ENCODE measurements at places on chromosomes 2 and 18.

GRCh38 chr2:160310118-160310828 lies 110.2 kb upstream of the ITGB6 start:
- peaks cover 71% of the 10 kb centered on the region for H3K4me1 ChIP-seq
- peak overlapping the region; percentile 98 for H3K27ac ChIP-seq
- DNase-seq: no peak
- no peak overlapping the region for H3K4me3 ChIP-seq
- peaks cover 46% of the 10 kb centered on the region for H3K36me3 ChIP-seq

GRCh38 chr2:149145314-149146295 lies 107.1 kb downstream of the LYPD6B start:
- no peak overlapping the region for H3K27ac ChIP-seq
- H3K4me1 ChIP-seq: no peaks in the 10 kb centered on the region
- H3K4me3 ChIP-seq: no peak overlapping the region
- H3K36me3 ChIP-seq: no peaks in the 10 kb centered on the region
- peak; percentile 14 for DNase-seq
- no peaks in the 10 kb centered on the region for H3K27me3 ChIP-seq

DNA sequence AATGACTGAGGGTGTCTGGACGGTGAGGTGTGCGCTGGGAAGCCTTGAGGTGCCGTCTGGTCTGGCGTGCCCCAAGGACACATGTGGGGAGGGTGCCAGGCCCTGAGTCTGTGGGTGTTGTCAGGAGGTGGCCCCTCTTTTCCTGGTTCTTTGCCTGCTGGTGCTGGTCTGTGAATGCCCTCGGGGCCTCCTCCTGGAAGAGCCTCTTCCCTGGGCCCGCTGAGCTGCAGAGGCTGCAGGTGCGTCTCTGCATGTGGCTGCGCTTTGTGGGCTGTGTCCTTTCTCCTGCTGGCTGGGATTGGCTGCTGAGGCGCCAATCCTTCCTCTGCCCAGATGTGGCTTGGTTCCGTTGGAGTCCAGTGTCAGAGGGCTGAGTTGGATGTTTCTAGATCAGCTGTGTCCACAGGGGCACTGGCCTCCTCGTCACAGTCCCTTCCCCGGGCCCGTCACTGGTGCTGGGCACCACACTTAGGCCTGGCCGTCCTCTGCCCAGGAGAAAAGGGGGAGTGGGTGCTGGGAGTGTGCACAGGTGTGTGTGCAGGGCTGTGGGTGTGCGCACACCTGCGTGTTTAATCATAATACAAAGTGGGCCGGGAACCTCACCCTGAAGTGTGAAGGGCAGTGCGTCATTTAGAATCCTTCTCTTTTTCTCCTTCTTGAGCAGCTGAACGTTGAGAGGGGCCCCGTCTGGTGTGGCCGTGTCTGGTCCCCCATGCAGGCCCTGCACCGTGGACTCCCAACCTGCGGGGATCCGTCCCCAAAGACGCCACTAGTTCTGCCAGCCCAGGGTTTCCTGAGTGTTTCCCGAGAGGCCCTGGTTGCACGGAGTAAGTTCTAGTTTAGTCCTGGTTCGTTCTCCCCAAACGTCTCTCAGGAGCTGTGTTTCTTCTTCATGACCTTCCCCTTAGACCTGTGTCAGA lies 35.5 kb downstream of the RTP5 start:
- no peaks in the 10 kb centered on the region for H3K36me3 ChIP-seq
- DNase-seq: no peak
- no peak overlapping the region for H3K27ac ChIP-seq
- no peaks in the 10 kb centered on the region for H3K4me1 ChIP-seq

GRCh38 chr2:100752628-100753333 lies 67.2 kb upstream of the NPAS2 start:
- H3K4me1 ChIP-seq: peaks cover 75% of the 10 kb centered on the region
- peak; percentile 89 for DNase-seq
- peak overlapping the region; percentile 20 for H3K4me3 ChIP-seq
- H3K36me3 ChIP-seq: no peaks in the 10 kb centered on the region
- H3K27ac ChIP-seq: peak overlapping the region; percentile 81

DNA sequence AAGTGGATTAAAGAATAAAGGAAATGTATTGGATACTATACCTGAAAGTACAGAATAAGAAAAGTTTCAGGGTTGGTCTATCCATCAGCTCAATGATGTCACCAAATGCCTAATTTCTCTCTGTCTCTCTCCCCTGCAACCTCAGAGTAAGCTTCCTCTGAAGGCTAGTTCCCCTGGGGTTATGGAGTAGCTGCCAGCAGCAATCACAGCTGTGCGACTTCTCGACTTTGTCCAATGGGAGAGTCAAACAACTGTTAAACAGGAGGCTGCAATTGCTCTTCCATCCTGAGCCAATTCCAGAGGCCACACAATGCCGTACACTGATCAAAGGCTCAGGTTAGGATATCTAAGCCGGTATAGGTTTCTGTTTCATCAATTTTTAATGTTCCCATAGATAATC lies 95.3 kb upstream of the FANCL start:
- no peak overlapping the region for H3K4me3 ChIP-seq
- no peaks in the 10 kb centered on the region for H3K36me3 ChIP-seq
- H3K4me1 ChIP-seq: no peaks in the 10 kb centered on the region
- DNase-seq: no peak
- peaks cover 6% of the 10 kb centered on the region for H3K27me3 ChIP-seq

DNA sequence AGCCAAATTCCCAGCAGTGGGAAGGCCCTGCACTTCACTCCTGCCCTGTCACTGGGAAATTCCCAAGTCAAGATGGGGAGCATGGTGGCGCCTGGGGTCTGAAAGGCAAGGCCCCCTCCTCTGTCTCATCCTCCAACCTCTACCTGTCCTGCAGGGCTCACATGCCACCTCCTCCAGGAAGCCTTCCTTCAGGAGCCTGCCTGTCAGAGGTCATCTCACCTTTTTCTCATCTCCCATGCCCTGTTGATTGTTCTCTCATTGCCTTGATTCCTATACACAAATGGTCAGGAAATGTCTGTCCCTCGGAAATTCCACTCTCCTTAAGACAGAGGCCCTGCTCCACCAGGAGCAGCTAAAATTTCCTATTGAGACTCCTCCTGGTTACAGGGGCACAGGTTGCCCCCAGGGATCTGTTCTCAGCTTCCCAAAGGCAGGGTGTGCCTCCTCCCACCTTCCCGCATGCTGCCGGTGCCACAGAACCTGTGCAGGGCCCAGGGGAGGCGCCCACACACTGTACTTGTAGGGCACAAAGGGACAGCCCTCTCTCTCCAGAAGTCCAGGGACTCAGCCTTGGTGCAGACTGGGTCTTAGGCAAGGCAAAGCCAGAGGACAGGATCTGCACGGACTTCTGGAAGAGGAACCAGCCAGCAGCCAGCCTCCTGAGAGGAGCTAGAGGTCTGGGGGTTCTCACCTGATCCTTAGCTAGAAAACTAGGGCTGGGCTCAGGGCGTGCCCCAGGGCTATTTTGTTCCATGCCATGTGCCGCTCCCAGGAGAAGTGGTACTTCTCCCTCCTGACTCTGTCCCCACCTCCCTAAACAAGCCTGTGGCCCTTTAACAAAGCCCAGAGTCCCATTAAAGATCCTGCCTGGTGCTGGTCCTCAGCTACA lies 12.9 kb downstream of the HES6 start:
- no peak overlapping the region for H3K27ac ChIP-seq
- H3K27me3 ChIP-seq: peaks cover 12% of the 10 kb centered on the region
- no peaks in the 10 kb centered on the region for H3K36me3 ChIP-seq
- H3K4me3 ChIP-seq: no peak overlapping the region

DNA sequence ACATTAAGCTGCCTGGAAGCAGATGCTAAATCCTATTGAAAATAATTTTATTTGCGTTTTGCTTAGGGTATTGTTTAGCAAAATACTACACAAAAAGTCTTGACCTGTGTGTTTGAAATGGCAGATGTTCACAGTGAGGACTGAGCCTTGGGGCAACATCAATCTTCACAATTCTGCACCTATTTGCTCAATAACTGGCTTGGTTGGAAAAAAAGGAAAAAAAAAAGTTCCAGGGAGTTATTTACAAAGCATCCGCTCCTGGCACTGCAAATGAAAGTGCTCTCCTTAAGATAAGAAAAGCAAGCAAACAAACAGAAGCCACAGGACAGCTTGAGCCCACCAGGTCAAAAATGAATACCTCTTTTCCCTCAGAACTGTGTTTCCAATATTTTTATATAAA lies 77.7 kb downstream of the MAP2 start:
- DNase-seq: no peak
- H3K27ac ChIP-seq: no peak overlapping the region
- no peak overlapping the region for H3K4me3 ChIP-seq
- H3K27me3 ChIP-seq: no peaks in the 10 kb centered on the region

DNA sequence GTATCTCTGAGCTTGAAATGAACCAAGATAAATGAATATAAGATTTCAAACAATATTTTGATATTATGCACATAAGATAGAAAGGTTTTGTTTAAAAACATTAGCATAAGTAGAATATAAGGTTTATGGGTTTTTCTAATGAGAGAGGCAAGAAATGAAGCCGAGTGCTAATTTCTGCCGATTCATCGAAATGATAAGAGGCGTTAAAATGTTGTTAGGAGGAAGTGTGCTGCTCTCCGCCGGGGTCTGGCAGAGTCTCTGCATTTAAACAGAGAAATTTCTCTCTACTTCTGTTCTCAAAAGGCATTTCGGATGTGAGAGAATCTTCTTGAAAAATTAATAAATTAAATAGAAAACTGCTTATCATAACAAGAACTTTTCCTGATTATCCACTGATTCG lies 83.6 kb downstream of the MRPS9 start:
- H3K36me3 ChIP-seq: no peaks in the 10 kb centered on the region
- peaks cover 28% of the 10 kb centered on the region for H3K27me3 ChIP-seq
- no peak overlapping the region for H3K4me3 ChIP-seq

DNA sequence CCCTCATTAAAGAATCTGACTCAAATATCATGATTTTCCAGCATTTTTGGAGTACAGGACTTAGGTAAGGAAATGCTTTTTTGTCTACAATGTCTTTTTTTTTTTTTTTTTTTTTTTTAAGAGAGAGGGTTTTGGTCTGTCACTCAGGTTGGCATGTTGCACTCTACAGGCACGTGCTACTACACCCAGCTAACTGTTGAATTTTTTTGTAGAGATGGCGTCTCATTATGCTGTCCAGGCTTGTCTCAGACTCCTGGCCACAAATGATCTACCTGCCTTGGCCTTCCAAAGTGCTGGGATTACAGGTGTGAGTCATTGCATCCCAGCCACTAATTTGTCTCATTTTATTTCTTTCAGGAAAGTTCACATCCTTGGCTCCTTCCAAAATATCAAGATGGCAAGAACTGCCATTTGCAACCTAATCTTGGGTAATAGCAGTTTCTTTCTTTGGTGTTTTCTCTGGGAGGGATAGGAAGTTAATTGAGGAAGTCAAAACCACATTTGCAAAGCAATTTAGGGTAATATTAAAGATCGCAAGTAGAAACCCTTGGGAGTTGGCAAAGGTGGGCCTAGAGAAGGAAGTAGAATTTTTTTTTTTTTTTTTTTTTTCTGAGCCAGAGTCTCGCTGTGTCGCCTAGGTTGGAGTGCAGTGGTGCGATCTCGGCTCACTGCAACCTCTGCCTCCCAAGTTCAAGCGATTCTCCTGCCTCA lies 15.5 kb downstream of the PNO1 start:
- H3K27ac ChIP-seq: no peak overlapping the region
- DNase-seq: no peak
- peaks cover 22% of the 10 kb centered on the region for H3K36me3 ChIP-seq
- H3K4me1 ChIP-seq: no peaks in the 10 kb centered on the region
- no peak overlapping the region for H3K4me3 ChIP-seq

DNA sequence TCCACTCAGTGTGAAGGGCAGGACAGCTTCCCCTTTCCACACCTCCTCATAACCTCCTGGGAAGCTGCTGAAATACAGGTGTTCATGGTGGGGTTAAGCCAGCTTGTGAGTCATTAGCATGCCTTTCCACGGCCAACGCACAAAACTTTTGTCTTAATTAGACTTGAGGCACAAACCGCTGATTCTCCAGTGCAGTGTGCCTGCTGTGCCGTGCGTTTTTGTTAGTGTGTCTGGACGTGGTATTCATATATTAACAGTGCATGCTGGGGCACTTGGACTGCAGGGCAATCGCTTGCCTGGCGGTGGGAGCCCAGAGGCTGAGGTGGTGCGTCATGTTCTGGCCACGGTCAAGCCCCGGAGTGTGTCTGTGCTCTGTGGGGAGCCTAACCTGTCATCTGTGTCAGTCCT lies 156.2 kb downstream of the SH3RF3 start:
- H3K4me1 ChIP-seq: no peaks in the 10 kb centered on the region
- DNase-seq: no peak
- no peaks in the 10 kb centered on the region for H3K36me3 ChIP-seq
- no peak overlapping the region for H3K4me3 ChIP-seq

DNA sequence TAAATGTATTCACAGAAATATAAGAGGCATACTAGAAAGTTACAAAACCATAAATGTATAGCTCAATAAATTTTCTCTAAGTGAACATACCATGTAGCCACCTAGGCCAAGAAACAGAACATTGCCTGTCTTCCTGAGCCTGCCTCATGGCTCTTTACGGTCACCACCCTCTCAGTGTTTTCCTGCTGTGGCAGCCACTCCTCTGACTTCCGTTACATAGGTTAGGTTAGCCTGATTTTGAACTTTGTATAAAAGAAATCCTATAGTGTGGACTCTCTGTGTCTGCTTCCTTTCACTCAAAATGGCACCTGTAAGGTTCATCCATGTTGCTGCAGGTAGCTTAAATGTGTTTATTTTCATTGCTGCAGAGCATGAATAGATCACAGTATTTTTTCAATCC lies 11.6 kb upstream of the ST3GAL5 start:
- no peak overlapping the region for H3K4me3 ChIP-seq
- H3K27me3 ChIP-seq: no peaks in the 10 kb centered on the region
- no peak overlapping the region for H3K27ac ChIP-seq
- peaks cover 17% of the 10 kb centered on the region for H3K4me1 ChIP-seq

DNA sequence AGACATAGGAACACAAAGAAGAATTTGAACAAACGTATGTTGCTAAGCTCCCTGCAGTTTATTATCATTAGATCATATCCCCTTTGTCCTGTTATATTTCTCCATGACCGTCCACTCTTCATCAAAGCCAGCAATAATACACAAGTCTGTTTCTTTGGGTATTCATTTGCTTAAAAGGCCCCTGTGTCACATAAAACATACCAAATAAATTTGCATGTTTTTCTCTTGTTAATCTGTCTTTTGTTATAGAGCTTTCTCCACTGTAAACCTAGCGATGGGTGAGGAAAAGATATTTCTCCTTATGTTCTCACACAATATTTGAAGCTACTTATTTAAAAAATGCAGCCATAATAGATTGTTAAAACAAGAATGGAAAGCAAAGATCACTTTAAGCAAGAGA lies 42.9 kb upstream of the REL start:
- no peak overlapping the region for H3K4me3 ChIP-seq
- no peaks in the 10 kb centered on the region for H3K36me3 ChIP-seq
- H3K27me3 ChIP-seq: peaks cover 21% of the 10 kb centered on the region

DNA sequence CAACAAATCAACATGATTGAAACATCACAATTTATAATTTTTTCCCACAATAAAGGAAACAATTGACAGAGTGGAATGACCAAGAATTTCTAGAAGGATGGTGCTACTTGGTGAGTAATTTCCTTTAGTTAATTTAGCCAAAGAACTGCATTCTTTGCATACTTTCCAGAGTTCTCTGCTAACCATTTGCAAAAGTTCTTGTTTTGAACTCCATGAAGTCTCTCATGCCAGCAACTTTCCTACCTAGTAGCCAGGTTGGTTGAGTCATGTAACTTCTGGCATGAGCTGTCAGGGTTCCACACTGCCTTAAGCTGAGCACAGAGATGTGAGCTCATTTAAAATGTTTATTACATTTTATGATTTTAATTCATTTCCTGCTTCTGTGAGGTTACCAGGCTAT lies 539.6 kb downstream of the PID1 start:
- peak; percentile 84 for DNase-seq
- H3K36me3 ChIP-seq: no peaks in the 10 kb centered on the region
- no peak overlapping the region for H3K27ac ChIP-seq
- no peaks in the 10 kb centered on the region for H3K27me3 ChIP-seq
- H3K4me1 ChIP-seq: peaks cover 26% of the 10 kb centered on the region

- no peak for DNase-seq
- no peaks in the 10 kb centered on the region for H3K4me1 ChIP-seq
- no peak overlapping the region for H3K27ac ChIP-seq
- no peaks in the 10 kb centered on the region for H3K36me3 ChIP-seq
- H3K27me3 ChIP-seq: peaks cover 47% of the 10 kb centered on the region
- H3K4me3 ChIP-seq: no peak overlapping the region
These were observed 5.9 kb downstream of the LYPD1 start for GRCh38 chr2:132664096-132664495.
